CD4-positive, alpha-beta T cell treated with Interleukin-15 for 4 hours (primary cell): ENCODE measurements at places on chromosomes 3 and 15.

DNA sequence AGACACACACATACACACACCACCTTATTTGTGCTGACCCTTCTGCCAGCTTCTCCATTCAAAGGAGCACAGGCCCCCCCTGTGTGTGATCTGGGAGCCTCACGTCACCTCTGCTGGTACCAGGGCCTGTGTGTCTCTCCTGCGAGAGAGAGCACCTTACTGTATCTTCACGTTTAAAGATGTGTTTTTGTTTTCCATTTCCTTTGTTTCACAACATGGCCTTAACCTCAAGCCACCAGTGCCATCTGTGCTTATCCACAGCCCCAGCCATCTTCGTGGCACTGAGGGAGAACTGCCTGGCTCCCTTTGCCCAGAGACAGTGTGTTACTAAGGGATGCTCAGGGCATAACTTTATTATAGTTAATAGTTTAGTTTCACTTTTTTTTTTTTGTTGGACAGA lies 52.3 kb downstream of the ABHD2 start:
- no peak for DNase-seq

DNA sequence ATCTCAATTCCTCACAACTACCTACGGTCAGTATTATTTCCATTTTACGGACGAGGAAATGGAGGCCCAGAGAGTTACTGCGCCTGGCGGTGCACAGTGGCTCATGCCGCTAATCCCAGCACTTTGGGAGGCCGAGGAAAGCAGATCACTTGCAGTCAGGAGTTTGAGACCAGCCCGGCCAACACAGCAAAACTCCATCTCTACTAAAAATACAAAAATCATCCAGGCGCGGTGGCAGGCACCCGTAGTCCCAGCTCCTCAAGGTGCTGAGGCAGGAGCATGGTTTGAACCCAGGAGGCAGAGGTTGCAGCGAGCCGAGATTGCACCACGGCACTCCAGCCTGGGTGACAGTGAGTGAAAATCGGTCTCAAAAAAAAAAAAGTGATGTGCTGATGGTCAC lies 187.3 kb downstream of the XXYLT1 start:
- DNase-seq = no peak

- no peak for DNase-seq
Observed at GRCh38 chr3:71111784-71112440, 471.6 kb downstream of the FOXP1 start.

DNA sequence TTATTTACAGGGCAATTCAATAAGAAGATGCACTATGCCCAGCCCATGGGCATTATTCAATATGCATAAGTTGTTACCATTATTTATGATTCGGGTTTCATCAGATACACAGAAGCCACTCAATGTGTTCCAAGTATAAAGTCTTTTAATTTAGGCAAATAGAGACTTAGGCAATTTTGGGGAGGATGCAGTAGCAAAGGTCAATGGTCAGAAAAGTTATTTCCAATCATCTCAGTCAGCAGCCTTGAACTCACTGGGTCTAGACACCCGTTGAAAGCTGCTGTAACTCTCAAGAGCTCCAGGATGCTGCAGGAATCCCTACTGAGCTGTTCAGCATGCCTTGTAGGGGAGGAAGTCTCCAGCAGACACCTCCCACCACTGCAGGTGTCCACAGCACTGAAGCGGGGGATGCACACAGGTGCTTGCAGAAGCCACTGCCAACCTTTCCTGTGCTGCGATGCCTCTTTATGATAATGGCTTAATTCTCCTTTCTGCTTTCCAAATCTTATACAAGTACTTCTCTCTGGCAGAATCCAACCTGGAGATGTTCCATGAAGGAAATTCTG lies 155.0 kb upstream of the SUCLG2 start:
- DNase-seq = no peak

- no peak for DNase-seq
Observed at GRCh38 chr3:101036213-101036618, 43.0 kb upstream of the ABI3BP start.

DNA sequence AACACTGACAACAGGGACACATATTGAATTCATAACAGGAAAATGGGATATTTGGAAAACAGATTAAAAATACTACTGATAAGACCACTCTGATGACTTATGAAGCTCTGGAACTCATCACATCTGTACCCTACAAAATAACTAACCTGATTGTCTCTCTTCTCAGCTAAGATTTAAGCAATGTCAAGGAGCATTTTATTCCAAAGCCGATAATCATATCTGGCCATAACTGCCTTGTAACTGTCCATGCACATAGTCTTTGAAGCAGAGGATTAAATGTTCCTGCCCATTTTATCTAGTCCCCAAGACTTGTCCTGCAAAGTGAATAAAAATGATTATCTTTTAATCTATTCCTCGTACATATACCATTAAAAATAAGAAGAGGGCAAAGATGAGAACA lies 234.1 kb downstream of the STAG1 start:
- DNase-seq = no peak

DNA sequence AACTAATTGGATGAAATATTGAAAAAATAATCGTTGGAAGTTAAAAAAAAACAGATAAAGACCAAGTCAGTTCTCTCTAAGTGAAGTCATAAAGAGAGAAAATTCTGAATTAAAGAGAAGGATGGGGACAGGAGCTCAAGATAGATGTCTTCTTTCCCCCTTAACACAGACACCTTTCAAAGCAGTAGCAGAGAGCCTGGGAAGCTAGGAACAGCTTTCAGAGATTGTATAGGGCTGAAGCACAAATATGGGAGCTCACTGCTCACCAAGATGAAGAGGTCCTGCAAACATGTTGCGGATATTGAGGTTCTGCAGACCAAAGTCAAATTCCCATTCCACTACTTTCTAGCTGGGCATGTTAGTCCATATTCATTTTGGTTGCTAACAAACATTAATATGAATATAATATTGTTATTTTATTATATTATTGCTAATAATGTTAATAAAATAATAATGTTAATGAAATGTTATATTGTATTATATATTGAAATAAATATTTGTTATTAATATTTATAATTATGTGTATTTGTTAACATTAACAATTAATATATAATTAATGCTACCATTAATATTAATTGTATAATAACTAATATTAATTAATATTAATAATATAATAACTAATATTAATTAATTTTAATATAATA lies 319.1 kb downstream of the OXSM start:
- no peak for DNase-seq

- DNase-seq = peak; percentile 40
Observed at GRCh38 chr3:109023656-109024254, 70.1 kb upstream of the GUCA1C start.

DNA sequence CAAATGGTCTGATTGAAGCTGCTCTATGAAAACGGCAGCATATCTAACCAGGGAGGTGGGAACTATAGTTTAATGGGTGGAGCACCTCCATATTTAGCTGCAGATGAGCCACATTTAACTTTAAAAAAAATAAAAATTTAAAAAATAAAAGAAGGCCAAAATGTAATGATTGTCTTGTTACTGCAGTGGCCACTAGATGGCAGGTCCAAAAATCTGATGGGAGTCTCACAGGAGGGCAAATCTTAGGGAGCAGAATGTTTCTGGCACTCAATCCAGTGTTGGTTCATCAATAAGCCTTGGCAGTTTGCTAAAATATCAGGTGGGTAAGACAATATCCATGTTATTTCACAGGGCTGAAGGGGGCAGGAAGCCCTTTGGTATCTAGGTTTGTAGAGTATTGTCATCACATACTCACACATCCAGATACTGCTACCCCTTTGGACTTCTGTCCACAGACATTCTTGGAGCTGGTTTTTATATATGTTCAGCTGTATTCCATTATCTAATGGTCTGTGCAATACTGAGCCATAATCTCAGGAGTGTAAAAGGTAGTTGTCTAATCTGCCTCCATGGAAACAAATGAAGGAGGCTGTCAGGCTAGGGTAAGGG lies 233.3 kb downstream of the TIGIT start:
- no peak for DNase-seq

GRCh38 chr3:33146791-33147445 lies 33.1 kb downstream of the CRTAP start:
- no peak for DNase-seq
